ENCODE measurements at places on chromosomes 6 and 20.

GRCh38 chr6:121405306-121405705 is 30.1 kb upstream of the GJA1 start:
- DNase-seq = no peak

DNA sequence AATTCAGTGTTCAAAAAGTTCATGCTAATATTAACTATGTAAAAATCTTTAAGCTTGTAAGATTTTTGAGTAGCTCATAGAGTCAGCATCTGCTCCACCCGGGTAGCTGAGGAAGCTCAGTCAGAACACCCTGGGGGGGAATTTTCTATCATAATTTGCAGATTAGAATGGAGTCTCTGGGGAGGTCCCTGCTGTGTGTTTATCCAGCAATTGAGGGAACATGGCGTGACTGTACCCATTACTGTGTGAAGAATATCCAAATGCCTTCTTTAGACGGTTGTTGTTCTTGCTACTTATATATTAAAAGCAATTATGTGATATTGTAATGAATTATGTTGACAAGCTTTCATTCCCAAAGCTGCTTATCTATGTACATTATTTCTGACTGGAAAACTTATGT is 64.8 kb downstream of the AIG1 start:
- DNase-seq = no peak

- DNase-seq = no peak
Measured at GRCh38 chr20:48788486-48789072, 39.2 kb downstream of the PREX1 start.

GRCh38 chr20:57998981-57999464 is 229.4 kb downstream of the ANKRD60 start:
- DNase-seq = no peak

- no peak for DNase-seq
Measured at GRCh38 chr6:80605165-80605989, 498.9 kb downstream of the BCKDHB start.

- DNase-seq = no peak
Measured at GRCh38 chr6:164166996-164167395, 752.5 kb downstream of the QKI start.

- DNase-seq = no peak
Measured at GRCh38 chr20:23612396-23612795, 6.7 kb upstream of the CST9 start.

GRCh38 chr6:74991573-74992332 is 214.1 kb downstream of the COL12A1 start:
- no peak for DNase-seq

DNA sequence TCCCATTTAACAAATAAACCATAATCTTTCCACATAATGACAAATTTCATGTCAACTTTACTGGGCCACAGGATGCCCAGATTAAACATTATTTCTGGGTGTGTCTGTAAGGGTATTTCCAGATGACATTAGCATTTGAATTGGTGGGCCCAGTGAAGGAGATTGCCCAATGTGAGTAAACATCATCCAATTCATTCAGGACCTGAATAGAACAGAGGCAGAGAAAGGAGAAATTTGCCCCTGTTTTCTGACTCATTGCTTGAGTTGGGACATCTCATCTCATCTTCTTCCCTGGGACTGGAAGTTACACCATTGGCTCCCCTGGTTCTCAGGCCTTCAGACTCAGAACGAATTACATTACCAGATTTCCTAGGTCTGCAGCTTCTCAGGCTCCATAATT is 142.9 kb downstream of the TPBG start:
- no peak for DNase-seq

DNA sequence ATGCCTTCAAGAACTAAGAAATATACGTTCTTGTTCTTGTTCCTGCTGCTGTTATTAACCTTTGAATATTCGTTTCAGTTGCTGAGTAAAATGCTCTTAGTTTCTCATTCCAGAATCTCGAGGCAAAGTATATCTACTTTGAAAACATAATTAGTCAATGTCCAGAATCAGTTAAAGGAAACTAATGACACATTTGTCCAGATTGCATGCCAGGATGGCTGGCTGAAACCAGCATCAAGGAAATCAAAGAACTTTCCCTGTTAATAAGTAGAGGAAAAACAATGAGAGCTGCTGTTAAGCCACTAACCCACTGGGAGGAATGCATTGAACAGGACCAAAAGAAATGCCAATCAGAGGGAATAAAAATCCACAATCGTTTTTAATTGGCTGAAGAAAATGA is 196.9 kb downstream of the ALDH8A1 start:
- DNase-seq = no peak

GRCh38 chr20:16488616-16489015 is 84.6 kb downstream of the KIF16B start:
- DNase-seq = no peak

DNA sequence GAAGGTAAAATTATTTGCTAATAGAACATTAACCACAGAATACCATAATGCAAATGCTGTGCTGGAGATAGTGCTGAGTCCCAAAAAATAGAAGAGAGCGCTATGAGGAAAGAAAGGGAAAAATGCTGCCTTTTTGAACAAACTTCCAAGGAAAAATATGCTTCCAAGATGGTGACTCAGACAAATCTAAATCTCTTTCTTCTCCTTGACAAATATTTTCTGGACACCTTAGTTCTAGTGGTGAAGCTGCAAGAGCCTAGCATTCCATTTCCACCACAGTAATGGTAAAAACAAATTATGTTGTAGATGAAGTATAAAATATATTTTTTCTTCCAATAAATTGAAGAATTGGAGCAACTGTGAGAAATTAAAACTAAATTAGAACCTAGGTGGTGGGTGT is 155.6 kb upstream of the TBX18 start:
- DNase-seq = no peak

DNA sequence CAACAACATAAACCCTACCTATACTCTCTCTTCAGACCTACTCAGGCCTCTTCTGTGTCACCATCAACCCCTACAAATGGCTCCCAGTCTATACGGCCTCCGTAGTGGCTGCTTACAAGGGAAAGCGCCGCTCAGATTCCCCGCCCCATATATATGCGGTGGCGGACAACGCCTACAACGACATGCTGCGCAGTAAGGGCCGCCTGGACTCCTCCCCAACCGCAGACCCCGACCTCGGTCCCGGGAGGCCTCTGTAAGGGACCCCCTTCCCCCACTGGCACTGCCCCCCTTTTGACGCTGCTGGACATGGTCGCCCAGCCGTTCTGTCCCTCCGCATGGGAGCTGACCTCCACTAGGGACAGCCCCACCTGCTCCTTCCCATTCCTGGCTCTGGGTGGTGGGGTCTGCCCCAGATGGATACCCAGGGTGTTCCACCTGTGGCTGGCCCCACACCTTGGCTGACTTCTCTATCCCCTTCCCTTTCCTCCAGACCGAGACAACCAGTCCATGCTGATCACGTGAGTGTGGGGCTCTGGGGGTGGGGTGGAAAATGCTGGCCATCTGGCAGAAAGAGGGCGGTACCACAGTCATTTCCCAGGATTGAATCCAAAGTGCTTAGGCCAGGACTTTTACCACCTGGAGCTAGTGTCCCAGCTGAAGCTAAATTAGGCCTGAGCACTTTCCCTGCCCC is 25.0 kb downstream of the MYH7B start:
- DNase-seq = no peak

- DNase-seq = no peak
Measured at GRCh38 chr6:168095171-168095691, 16.2 kb upstream of the FRMD1 start.

- DNase-seq = no peak
Measured at GRCh38 chr6:101195588-101195987, 197.9 kb upstream of the GRIK2 start.

GRCh38 chr6:118507636-118508035 is 40.5 kb upstream of the PLN start:
- DNase-seq = no peak

DNA sequence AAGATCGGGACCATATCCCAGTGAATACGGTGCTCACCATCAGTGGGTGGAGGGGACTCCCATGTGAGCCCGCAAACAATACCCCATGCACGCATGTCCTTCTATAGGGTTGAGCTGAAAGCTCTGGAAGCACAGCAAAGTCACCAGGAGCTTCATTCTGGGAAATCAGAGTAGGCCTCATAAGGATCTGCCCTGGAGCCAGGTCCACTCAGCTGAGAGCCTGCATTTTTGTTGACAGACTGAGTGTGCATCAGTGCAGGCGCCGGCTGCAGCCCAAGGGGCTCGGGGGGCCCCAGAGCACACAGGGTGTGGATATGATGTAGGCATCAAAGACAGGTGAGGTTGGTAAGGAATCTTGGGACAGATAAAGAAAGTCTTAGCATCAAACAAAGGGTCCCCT is 79.8 kb upstream of the CD93 start:
- no peak for DNase-seq

- no peak for DNase-seq
Measured at GRCh38 chr20:56624786-56625681, 4.1 kb upstream of the TFAP2C start.

- no peak for DNase-seq
Measured at GRCh38 chr6:24323632-24324337, 34.1 kb downstream of the DCDC2 start.

GRCh38 chr6:149305372-149305771 is 12.1 kb upstream of the TAB2 start:
- no peak for DNase-seq

GRCh38 chr6:140182821-140183220 is 808.4 kb upstream of the CITED2 start:
- no peak for DNase-seq

- no peak for DNase-seq
Measured at GRCh38 chr20:42941629-42942028, 248.1 kb downstream of the PTPRT start.

DNA sequence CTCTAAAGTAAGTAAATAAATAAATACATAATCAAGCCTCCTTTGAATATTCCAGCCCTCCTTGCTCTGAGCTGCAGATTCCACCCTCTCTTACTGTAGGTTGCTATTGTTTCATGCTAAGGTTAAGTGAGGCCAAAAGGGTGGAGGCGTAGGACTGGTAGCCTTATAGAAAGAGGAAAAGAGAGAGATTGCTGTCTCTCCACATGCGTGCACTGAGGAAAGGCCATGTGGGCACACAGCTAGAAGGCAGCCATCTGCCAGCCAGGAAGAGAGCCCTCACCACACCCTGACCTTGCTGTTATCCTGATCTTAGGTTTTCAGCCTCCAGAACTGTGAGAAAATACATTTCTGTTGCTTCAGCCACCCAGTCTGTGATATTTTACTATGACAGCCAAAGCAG is 87.4 kb upstream of the SHLD1 start:
- DNase-seq = no peak

- peak; percentile 84 for DNase-seq
Measured at GRCh38 chr6:13526727-13527670, 39.6 kb upstream of the GFOD1 start.

DNA sequence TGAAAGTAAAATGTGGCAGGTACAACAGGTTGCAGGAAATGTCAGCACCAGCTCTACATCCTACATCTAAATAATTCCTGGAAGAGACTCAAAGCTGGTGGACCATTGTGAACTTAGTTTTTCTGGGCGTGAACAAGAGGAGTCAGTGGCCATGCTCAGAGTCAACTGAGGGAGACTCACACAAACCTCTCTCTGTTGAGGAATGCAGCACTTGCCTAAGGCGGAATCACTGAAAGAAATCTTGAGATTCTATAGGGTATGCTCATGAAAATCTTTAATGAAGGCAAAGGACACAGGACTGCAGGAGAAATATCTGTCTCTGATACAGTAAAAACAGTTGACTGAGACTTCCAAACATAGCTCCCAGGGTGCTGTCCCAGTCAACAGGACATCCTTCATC is 22.5 kb downstream of the SLC17A4 start:
- DNase-seq = no peak

DNA sequence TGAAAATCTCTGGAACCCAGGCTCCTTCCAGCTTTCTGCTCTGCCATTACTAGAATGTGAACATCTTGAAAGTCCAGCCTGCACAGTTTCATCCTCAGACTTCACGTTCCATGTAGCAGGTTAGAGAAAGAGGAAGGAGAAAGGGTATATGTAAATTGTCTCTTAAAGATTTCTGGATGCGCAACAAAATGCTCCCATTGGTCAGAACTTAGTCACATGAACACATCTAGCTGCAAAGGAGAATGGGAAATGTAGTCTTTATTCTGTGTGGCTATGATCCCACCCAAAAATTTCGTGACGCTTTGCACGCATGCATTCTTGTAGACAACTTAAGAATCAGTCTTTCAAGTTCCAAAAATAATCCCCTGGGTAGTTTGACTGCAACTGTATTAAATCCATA is 46.4 kb upstream of the CHD6 start:
- peak; percentile 25 for DNase-seq

DNA sequence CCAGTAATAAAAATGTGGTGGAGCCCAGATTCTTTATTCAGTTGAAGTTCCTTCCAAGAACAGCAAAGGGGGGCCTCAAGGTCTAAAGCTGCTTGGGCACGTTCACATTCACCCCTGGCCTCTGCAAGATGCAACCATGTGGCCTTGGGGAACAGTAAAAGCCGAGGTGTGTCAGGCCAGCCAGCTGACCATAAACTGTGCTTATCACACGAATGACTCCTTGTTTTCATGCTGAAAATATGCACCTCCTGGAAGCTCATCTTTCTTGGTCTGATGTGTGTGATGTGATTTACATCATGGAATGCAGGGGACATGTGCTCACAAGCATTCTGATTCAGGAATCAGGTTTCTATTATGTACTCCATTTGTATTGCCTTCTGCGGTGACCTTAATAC is 211.6 kb upstream of the MARCKS start:
- no peak for DNase-seq

DNA sequence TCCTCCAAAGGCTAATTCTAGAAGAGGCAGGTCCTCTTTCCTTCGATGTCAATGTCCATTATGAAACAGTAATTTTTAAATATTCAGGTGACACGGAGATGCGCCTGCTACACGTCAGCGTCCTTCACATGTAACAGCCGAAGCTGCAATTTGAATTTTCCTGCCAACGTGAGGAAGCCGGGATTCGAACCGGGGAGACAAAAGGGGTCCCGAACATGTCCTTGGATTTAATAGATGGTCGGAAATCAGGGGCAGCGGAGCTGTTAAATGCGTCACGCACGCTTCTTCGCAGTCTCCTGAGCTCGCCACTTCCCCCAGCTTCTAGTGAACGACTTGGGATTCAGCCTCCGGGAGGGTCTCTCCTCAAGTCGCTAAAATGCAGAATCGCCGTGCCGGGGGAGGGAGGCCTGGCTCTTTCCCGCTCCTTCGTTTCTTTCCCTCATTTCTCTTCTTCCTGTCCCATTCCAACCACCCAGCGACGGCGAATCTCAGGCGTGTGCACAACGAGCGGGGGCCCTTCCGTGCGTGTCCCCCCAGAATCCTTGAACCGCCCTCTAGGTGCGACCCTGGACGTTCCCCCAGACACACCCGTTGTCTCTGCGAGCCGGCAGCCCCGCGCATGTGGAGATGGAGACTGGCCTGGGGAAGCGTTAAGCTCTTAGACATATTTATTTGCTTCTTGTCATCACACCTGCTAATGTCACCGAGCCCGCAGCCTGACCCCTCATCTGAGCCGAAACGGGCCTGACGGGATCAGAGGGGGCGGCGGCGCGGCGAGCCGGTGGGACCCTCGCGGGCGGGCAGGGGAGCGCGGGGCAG is 1.3 kb upstream of the FOXC1 start:
- DNase-seq = no peak

DNA sequence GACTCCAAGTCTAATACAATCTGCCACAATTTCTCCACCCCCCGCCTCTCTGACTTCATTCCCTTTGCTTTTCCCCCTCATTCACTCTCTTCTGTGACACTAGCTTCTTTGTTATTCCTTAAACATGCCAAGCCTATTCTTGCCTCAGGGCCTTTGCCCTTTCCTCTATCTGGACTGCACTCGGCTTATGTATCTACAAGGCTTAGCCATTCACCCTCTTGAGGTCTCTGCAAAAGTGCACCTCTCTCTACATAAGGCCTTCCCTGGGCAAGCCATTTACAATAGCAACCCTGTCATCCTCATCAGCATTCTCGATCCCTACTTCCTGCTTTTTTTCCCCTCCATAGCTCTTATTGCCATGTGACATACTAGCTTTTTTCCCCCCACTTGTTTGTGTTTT is 168.9 kb downstream of the PDSS2 start:
- DNase-seq = no peak

Measured in HL-60 (cell line).